Stimulated activated CD4-positive, alpha-beta T cell treated with anti-CD3 and anti-CD28 coated beads, TNF-alpha, amount 100 ng/mL, for 1 hour (primary cell): ENCODE measurements at places on chromosomes 1 and 21.

DNA sequence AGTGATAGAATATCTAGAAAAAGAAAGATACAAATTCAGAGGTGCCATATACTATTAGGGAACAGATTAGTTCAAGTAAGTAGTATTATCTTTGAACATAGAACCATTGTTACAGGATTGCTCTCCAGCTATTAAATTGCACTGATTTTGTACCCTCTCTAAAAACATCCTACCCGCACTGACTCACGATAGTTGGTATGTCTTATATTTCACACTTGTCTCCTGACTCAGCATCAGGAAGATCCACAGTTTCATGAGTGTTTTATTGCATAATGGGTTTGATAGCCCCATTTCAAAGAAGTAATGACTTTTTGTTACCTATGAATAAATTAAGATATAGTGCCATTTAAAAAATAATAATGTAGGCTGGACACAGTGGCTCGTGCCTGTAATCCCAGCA lies 6.0 kb downstream of the TATDN3 start:
- DNase-seq: no peak

GRCh38 chr1:1122078-1122811 lies 6.4 kb upstream of the C1orf159 start:
- peak; percentile 69 for DNase-seq

DNA sequence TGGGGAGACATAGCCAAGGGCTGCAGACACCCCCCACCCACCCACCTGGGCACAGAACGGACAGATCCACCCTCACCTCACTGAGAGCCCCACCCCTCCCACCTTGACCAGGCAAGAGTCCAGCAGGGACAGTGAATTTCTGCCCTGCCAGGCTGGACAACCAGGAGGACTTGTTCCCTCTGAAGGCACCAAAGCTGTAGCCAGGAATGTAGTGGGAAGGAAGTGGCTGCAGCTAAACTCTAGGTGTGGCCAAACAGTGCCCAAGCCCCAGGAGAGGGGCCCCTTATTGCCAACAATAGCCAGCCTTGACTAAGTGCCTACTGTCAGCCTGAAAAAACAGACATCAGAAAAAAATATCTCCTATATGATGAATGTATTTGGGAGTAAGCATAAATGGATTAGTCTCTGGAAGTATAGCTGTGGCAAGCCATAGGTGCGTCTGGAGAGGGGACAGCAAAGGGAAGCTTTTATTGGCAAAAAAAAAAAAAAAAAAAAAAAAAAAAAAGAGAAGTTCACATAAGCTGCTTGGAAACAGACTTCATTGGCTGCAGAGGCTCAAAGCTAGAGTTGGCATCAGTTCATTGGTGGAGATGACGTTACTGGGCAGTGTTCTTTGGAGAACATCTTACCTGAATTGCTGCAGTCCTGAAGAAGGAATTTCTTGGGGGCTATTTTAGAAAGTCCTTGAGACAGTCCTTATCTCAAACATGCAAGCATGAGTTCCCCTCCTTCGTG lies 64.1 kb upstream of the TMEM51 start:
- DNase-seq: no peak

- DNase-seq: no peak
These were observed 26.5 kb downstream of the TSNAX start for GRCh38 chr1:231554969-231555368.

- DNase-seq: no peak
These were observed 43.8 kb downstream of the SLX9 start for GRCh38 chr21:44983421-44984206.

GRCh38 chr1:200866116-200866515 lies 6.7 kb upstream of the GPR25 start:
- no peak for DNase-seq
